GM13976 (cell line): ENCODE measurements at places on chromosomes 12 and 14.
A peak's percentile ranks its signal among the peaks of the same experiment; 100 is the strongest.

- DNase-seq = peak; percentile 53
Measured at GRCh38 chr12:22543246-22544037, 900 bp downstream of the C2CD5 start.

DNA sequence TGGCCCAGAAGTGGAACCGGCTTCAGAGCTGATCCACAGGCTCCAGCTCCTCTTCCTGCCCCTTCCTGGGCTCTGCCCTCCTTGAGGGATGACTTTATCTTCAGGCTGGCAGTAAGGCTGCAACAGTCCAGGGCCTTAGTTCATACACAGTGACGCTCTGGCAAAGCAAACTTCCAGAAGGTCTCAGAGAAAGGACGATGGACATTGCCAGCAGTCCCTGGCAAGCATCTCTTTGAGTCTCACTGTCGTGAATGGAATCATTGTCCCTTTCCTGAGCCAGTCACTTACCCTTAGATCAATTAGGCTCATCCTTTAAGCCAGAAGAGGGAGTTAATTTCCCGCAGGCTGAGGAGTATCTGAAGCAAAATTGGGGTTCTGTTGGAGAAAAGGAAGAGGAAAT is 8.6 kb downstream of the AK7 start:
- DNase-seq = no peak

DNA sequence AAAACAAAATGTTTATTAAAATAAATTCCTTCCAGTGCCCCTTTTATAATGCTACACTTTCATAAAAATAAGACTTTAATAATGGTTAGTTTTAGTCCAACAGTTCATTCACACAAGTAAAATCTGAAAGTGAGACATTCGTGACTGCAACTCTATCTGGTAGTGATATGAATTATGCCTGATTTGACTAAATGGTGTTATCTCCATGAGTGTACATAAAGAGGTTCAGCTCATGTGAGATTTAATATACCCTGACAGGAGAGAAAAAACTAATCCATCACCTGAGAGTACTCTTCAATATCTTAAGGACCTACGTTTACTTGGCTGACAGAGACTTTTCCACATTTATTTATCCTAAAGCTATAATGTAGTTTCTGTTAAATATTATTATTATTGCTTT is 34.0 kb downstream of the ERO1A start:
- DNase-seq = no peak

GRCh38 chr12:121857322-121858246 is 1.1 kb downstream of the HPD start:
- DNase-seq = peak; percentile 21

DNA sequence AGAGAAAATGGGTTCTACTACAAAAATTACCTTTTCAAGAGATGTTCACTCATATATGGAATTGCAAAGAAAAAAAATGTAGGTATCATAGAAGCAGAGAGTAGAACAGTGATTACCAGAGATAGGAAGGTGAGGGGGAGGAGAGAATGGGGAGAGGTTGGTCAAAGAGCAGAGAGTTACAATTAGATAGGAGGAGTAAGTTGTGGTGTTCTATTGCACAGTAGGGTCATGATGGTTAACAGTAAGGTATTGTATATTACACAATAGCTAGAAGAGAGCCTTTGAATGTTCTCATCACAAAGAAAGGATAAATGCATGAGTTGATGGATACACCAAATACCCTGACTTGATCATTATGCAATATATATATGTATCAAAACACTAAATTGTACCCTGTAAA is 145.8 kb downstream of the TMEM117 start:
- no peak for DNase-seq

DNA sequence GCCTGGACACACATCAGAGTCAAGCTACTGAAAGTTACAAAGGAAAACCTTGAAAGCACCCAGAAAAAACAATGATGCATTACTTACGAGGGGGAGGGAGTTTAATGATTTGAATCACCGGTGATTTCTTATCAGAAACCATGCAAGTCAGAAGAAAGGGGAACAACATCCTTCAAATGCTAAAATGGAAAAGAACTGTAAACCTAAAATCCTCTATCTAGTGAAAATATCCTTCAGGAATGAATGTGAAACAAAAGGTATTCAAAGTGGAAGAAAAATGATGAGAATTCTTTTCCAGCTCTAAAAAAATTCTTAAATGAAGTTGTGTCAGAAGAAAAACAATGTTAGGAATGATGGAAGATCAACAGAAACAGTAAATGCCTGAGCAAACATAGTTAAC is 16.8 kb downstream of the SCAF11 start:
- no peak for DNase-seq

DNA sequence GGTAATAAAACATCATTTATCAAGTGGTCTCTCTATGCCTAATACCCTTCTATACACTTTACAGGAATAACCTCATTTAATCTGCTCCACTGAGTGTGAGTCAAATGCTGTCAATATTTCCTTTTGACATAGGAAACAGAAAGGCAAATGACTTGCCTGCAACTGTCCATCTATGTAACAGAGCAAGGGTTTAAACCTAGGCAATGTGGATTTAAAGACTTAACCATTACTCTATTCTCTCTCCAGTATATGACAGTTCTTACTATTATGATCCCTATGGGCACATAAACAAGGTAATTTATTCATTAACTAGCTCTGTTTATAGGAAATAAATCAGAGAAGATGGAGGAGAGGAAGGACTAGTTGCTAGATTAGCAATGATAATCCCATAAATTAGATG is 70.6 kb downstream of the FSCB start:
- no peak for DNase-seq

- DNase-seq = no peak
Measured at GRCh38 chr12:119069147-119069642, 87.9 kb downstream of the SRRM4 start.

- DNase-seq = no peak
Measured at GRCh38 chr12:121769831-121770301, 23.6 kb downstream of the RHOF start.

GRCh38 chr12:20350026-20350425 is 18.3 kb upstream of the PDE3A start:
- DNase-seq = no peak

DNA sequence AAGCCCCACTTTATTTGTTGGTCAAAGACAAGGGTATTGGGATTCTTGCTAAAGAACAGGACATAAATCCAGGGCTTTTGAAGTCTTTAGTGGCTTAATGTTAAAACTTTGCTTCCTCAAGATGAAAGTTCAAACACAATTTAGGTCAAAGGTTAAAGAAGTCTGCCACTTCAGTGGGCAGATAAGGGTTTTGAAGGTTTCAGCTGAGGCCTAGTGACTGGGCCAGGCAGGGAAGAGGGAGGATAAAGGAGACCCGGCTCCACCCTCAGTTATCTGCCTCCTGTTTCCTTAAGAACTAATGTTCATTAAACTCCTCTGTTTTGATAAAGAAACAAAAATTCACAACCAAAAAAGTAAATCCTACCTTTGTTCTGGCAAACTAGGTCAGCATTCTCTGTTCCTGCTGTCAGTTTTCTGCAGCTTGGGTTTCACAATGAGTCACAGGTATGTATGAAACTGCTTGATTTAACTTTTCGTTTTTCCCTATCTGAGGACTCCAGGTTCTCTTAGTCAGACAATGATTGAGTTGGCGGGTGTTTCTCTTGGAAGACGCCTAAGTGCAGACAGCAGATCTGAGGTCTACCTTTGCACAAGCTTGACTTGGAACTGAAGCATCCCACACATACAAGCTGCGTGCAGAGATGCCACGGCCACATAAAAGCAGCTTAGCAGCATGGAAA is 208.3 kb downstream of the EXOC5 start:
- peak; percentile 57 for DNase-seq

- no peak for DNase-seq
Measured at GRCh38 chr12:73452672-73453469, 1084.8 kb upstream of the ATXN7L3B start.

DNA sequence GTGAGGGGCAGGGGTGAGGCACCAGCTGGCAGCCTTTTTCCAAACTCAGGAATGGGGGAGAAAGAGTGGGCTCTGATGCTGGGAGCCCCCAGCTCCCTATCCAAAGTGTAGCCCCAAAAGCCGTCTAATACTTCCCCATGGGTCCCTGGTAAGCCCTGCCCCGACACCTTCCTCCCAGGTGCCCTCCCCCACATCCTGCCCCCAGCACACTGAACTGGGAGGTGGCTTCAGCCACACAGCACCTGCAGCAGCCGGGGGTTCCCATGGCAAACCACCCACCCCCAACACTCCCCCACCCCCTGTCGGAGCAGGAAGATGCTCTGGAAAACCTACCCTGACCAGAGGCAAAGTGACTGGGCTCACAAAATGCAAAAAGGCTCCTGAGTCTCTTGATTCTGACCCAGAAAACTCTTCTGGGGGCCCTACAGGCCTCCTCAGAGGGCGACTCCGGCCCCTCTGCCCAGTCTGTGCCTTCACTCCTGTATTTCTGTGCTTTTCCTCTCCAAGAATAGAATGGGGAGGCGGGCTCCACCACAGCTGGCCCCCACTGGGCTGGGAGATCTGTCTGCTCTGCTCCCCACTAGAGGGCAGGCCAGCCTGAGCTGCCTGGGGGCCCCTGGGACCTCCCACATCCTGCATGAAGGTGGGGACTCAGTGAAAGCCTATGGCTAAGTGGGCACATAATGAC is 81.6 kb downstream of the ITPK1 start:
- DNase-seq = peak; percentile 93

- DNase-seq = no peak
Measured at GRCh38 chr12:18932715-18933114, 194.8 kb downstream of the CAPZA3 start.

DNA sequence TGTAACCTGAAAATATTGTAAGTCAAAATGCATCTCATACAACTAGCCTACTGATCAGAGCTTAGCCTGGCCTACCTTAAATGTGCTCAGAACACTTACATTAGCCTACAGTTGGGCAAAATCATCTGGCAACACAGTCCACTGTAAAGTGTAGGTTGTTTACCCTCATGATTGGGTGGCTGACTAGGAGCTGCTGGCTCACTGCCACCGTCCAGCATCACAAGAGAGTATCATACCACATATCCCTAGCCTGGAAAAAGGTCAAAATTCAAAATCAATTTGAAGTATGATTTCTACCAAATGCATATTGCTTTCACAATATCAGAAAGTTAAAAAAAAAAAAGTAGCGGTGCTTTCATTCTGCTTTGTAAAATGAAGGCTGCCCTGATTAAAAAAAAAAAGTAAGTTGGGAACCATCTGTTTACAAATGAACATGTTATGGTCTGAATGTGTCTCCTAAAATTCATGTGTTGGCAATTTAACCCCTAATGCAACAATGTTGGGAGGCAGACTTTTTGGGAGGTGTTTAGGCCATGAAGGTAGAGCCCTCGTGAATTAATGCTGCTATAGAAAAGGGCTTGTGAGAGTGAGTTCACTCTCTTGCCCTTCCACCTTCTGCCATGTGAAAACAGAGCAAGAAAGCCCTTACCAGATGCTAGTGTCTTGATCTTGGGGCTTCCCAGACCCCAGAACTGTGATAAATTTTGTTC is 211.8 kb downstream of the PPM1H start:
- no peak for DNase-seq

- DNase-seq = no peak
Measured at GRCh38 chr12:91311081-91311480, 128.5 kb upstream of the DCN start.

DNA sequence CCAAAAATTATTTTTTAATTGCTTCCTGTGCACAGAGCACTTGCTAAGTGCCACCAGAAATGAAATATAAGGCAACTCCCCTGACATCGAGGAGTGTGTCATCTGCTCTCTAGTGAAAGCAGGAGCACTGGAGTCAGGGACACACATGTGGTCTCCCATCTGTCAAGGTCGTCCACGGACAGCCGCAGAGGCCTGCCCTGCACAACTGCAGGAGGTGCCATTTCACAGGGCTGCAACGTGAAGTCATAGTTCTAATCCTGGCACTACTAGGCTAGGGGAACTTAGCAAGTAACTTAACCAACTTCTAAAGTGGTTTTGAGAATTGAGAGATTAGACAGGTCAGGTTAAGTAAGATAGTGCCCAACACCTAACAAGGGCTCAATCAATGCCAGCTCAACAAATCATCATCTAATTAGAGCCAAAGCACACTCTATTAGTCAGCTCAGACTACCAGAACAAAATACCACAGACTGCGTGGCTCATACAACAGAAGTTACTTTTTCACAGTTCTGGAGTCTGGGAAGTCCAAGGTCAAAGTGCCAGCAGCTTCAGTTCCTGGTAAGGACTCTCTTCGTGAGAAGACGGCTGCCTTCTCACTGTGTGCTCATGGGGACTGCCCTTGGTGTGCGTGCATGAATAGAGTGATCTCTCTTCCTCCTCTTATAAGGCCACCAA is 30.7 kb downstream of the FOXN3 start:
- no peak for DNase-seq

DNA sequence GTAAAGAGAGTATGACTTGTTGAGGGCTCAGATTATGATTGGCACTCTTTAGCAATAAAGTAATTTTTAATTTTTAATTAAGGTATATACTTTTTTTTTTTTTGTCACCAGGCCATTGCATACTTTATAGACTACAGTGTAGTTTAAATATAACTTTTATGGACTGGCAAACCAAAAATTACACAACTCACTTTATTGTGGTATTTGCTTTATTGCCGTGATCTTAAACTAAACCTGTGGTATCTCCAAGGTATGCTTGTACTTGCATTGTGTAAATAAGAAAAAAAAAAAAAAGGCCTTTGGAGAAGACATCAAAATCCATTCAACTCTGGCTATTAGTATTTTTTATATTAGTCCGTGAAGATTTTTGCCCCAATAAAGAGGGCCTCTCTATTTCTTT is 646.7 kb upstream of the FOXG1 start:
- DNase-seq = no peak

- no peak for DNase-seq
Measured at GRCh38 chr14:89344920-89345254, 72.1 kb downstream of the FOXN3 start.

DNA sequence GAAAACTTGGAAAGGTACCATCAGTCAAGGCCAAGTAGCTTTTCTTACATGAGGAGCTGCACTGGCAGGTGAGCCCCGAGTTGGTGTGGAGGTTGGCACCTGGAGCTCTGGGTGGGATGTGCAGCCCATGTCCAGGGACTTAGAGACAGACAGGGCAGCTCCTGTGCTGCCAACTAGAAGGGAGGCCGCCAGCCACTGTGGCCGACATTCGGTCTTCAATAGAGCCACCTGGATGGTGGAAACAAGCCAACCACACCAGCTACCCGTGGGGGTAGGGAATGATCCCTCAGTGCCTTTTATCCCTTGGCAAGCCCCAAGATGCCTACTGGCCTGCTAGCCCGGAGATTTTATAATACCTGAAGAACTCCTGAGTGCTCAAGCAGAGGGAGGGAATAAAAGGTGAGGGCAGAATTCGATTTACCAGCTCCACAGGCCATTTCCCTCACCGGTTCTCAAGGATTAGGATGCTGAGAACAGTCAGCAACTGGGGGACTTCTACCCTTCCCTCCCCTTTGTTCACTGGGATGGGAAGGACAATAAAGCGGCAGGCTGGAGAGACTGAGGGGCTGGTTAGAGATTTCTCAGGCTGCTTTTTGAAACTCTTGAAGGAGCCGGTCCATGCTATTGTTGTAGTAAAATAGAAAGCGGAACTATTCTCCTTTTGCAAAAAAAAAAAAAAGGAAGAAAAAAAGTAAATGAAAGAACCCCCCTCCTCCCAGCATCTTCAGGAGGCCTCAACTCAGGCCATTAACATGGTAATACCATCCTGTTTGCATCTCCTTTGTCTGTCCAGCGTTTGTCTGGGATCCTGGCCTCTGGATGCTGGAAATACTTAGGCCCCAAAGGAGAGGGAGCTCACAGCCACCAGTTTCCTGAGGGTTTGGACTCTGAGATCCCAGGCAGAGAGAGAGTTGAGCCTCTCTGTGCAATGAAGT is 321.6 kb downstream of the ZFP36L1 start:
- peak; percentile 61 for DNase-seq

- DNase-seq = no peak
Measured at GRCh38 chr14:86672080-86672479, 1142.1 kb downstream of the FLRT2 start.

GRCh38 chr14:102180248-102180998 is 40.7 kb downstream of the WDR20 start:
- DNase-seq = no peak

GRCh38 chr12:117408161-117408791 is 46.9 kb upstream of the NOS1 start:
- DNase-seq = no peak
